CD8-positive, alpha-beta memory T cell (primary cell): ENCODE measurements at places on chromosomes 13 and 19. TPM values are rescaled to one million over a fixed set of nuclear protein-coding genes. Genes with fewer than 3 reads are reported as not detected.

Gene BEST2
- total RNA-seq = not detected

Gene TEX26
- total RNA-seq = not detected

Gene PLEKHF1
- 21.3 TPM for total RNA-seq

Gene CCDC61
- 20.0 TPM for total RNA-seq

Gene ZAR1L
- total RNA-seq = not detected

Gene PTPRH
- total RNA-seq = not detected

DNA sequence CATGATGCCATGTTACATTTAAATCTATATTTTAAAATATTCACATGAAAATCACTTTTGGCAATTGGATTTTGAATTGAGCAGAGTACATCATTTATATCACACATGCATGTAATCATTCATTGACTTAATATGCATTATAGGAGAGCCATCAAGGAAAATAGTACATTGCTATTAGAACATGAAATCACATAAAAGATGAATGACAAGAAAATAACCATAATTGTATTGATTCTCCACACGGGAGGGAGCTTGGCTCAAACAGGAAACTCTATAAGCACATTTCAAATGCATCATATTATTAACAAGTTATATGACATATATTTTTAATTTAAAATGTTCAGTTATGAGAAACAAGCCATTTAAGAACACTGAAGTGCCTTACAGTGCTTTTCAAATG is 208.6 kb upstream of the PRR20A start:
- DNase-seq = no peak

DNA sequence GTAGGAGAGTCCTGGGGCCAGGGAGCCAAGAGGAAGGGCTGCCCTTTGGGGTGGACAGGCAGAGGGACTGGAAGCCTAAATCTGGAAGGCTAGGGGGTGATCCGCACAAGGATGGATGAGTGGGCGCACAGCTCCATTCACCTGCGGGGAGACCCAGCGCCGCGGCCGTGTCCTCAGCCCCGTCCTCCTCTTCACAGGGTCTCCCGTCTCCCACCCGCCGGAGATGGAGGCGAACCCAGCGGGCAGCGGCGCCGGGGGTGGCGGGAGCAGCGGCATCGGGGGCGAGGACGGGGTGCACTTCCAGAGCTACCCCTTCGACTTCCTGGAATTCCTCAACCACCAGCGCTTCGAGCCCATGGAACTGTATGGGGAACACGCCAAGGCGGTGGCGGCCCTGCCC is 7.9 kb downstream of the ZNF865 start:
- no peak for DNase-seq

DNA sequence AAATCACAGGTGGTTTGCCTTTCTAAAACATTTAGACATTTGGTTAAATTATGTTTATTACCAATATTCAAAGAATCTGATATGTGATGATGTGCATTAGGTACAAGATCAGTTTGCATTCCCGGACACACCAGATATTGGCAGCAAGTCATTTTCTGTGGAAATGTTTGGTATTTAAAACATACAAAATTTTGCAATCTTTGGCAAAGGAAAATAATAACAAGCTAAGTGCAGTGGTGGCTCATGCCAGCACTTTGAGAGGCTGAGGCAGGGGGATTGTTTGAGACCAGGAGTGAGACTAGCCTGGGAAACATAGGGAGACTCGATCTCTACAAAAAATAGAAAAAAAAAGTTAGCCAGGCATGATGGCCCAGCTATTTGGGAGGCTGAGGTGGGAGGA is 29.1 kb upstream of the TSC22D1 start:
- DNase-seq = no peak

DNA sequence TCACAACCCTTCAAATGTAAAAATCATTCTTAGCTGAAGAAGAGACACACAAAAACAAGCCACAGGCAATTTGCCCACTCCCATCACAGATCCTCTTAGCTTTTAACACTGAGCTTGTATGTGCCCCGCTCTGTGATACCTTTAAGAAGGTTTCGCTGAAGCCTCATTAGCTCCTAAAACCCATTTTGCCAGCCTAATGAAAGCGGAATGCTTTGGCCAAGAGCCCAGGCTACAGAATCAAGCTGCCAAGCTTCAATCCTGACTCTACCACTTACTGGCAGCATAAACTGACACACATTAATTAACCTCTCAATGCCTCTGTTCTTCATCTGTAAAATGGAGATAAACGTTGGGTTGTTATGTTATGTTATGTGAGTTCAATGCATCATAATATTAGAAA is 10.5 kb downstream of the ZNF112 start:
- no peak for DNase-seq

GRCh38 chr13:112735791-112736190 is 46.0 kb downstream of the ATP11A start:
- no peak for DNase-seq
